IPS DF 6.9 (cell line): ENCODE measurements at places on chromosomes 11 and 22.

DNA sequence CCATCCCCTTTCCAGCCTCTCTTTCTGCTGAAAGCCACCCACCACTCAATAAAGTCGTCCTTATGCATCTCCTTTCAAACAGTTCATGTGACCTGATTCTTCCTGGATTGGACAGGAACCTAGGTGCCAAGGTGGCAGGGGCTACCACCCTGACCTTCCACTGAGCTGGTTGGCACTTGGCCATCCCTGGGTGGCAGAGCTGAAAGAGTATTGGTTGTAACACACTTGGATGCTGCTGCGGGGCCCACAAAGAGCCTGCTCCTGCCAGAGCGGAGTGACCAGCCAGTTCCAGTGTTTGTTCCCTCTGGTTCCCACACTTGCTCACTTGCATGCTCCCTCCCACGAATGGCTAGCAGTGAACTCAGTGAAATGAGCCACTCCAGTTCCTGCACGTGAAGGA lies 57.2 kb upstream of the OR4C15 start:
- no peak overlapping the region for H3K4me3 ChIP-seq
- no peaks in the 10 kb centered on the region for H3K27me3 ChIP-seq
- no peak overlapping the region for H3K27ac ChIP-seq
- DNase-seq, result no peak

GRCh38 chr22:37870273-37870672 lies 21.1 kb downstream of the EIF3L start:
- no peak overlapping the region for H3K27ac ChIP-seq
- no peak for DNase-seq
- no peaks in the 10 kb centered on the region for H3K27me3 ChIP-seq

DNA sequence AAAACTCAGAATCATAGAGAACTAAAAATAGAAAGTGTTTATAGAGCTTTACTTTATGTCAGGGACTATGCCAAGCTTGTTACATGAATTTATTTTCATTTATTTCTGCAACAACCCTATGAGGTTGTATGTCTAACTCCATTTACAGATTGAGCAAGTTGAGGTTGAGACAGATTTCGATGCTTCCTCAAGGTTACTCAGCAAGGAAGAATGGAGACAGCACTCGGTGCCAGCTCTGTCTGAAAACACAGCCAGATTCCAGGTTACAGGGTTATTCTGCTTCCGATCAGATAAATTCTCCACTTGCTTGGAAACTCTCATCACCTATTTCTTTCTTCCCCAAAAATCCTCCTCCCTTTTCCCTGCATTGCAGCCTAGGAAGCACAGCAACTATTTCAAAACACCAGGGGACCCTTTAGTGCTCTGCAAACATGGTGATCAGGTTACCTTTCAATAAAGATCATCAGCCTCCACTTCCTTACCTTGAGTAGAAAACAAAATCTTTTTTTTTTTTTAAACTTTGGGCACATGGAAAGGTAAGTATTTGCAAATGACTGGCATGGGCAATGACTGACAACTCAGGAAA lies 7.0 kb downstream of the MMP3 start:
- no peak overlapping the region for H3K27ac ChIP-seq
- H3K27me3 ChIP-seq, result no peaks in the 10 kb centered on the region
- DNase-seq, result no peak
- H3K4me1 ChIP-seq, result 0 out of 2 replicates have a peak, but pooled peaks cover 2% of the 10 kb centered on the region
- no peak overlapping the region for H3K4me3 ChIP-seq

DNA sequence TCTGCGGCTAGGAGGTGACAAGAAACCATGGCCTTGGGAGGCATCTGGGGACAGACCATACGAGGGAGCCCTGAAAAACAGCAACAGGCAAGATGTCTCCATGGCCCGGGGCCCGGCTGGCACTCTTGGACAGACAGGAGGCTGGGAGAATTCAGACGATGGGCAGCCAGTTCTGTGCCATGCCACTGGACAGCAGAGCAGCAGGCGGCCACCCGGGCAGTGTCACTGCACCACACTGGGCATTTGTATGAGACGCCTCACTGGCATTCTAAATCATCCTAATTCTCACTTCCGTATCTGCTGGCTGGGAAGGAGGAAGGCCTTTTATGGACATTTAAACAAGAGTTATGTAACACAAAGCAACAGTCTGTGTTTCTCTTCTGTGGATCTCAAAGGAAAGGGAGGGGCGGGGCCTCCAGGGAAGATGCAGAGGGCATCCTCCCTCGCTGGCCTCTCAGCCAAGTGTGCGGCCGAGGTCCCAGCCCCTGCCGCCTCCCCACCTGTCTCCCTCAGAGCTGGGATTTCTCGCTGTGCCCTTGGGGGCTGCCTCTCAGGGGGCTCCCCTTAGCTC lies 350.3 kb downstream of the SHANK2 start:
- no peak overlapping the region for H3K4me3 ChIP-seq
- no peaks in the 10 kb centered on the region for H3K4me1 ChIP-seq
- H3K27ac ChIP-seq, result no peak overlapping the region
- no peaks in the 10 kb centered on the region for H3K27me3 ChIP-seq

DNA sequence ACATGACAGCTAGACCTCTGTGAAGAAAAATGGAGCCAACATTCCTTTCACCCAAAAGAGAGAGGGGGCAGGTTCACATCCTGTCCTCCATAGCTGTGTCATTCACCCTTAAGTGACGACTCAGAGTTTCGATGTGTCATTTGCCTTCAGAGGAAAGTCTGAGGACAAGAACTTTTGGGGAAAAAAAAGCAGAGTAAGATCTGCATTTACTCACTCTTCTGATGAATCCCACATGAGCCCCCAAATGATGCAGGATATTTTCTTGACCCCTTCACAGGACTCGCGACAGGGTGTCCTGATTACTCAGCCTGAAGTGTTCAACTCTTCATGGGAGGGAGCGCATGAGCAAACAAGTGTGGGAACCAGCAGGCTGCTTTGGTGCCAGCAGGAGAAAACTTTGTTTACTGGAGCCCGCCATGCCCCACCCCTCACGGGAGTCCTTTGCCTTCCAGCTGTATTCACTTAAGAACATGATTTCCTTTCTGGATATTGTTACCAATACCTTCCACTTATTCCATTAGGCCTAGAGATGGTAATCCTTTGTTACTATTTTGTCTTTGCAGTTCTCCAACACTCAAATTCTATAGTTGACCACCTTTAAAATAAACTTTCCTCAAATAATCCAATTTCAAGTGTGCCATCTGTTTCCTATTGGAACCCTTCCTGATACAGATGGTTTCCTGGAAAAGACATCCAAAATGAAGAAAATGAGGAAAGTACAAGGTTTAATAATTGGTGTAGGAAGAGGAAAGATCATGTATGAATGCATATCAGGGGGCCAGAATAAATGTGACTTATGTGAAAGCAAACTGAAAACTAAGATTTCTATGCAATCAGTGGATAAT lies 729.8 kb downstream of the FAM181B start:
- no peaks in the 10 kb centered on the region for H3K36me3 ChIP-seq
- no peak overlapping the region for H3K4me3 ChIP-seq
- no peak for DNase-seq

GRCh38 chr11:73648571-73649046 lies 2.2 kb downstream of the PLEKHB1 start:
- H3K36me3 ChIP-seq, result no peaks in the 10 kb centered on the region
- no peaks in the 10 kb centered on the region for H3K27me3 ChIP-seq
- H3K4me3 ChIP-seq, result no peak overlapping the region
- no peak overlapping the region for H3K27ac ChIP-seq

DNA sequence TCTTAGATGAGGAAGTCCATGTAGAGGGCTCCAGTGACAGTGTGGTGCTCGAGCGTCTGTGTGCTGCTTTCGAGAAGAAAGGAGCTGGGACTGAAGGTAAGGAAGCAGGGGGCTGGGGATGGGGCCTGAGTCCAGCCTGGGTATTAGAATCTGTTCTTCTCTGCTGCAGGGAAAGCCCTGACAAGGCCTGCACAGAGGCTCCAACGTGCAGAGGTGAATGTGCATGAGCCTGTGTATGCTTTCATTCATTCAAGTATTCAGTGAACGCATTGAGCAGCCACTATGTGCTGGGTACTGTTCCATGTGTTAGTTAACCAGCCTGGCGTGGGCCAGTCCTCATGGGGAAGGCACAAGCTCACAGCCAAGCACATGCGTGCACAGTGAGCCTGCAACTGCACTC lies 93.4 kb downstream of the MYO18B start:
- no peaks in the 10 kb centered on the region for H3K36me3 ChIP-seq
- H3K4me1 ChIP-seq, result no peaks in the 10 kb centered on the region
- H3K27me3 ChIP-seq, result peaks cover 2% of the 10 kb centered on the region; the same call in 1 of the 2 replicates

DNA sequence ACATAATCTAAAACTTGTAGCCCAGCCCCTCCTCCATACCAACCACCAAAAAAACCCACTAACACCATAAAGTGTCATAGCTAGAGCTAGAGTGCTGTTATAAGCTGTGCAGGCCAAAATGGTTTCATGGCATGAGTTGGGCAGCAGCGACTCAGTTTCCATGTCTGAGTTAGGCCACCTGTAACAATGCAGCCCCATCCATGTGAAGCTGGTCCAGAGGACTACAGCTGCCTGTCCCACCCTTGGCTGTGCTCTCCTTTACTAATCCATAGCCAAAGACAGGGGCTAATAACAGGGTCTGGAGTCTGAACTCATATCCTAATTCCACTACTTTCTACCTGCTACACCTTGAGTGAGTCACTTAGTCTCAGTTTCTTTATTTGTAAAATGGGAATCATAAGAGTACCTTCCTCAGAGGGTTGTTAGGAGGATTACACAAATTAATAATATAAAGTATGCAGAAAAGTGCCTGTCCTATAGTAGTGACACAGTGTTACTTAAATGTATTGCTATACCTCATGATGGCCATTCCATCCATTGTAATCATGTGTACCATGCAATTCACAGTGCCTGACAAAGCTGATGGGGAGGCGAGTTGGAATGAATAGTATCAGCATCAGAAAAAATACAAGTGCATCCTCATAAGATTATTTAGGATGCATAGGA lies 20.6 kb downstream of the KCNQ1OT1 start:
- H3K4me1 ChIP-seq, result peaks cover 7% of the 10 kb centered on the region
- H3K27me3 ChIP-seq, result no peaks in the 10 kb centered on the region
- no peak for DNase-seq

DNA sequence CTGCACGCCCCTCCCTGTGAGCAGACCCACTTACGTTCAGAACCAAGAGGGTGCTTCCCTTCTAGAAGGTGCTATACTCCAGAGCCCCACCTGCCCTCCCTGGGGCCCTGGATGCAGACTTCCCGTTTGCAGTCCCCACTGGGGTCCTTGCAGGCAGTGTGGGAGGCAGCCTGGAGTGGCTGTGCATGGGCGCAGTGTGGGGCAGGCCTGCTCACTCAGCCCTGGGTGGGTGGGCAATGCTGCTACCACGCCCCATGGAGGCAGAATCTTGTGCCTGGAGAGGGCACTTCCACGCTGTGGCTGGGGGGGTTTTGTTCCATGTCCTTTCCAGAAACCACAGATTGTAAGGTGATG lies 116.2 kb downstream of the KCNQ1OT1 start:
- DNase-seq, result no peak
- peaks cover 14% of the 10 kb centered on the region for H3K27me3 ChIP-seq
- H3K27ac ChIP-seq, result no peak overlapping the region

DNA sequence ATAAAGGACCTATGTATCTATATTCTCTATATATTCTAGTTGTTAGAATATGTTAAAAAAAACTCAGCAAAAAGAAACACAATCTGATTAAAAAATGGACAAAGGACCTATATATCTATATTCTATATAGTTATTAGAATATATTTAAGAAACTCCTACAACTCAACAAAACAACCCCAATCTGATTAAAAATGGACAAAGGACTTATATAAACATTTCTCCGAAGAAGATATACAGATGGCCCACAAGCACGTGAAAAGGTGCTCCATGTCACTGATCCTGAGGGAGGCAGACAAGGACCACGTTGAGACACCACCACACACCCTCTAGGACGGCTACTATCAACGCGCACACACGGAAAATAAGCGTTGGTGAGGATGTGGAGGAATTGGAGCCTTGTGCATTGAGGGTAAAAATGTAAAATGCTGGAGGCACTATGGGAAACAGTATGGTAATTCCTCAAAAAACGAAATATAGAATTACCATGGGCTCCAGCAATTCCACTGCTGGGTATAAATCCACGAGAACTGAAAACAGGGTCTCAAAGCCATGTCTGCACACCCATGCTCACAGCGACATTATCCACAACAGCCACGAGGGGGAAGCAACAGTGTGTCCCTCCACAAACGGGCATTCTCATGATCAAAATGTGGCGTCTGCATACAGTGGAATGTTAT lies 22.7 kb downstream of the YPEL1 start:
- H3K36me3 ChIP-seq, result no peaks in the 10 kb centered on the region
- no peak overlapping the region for H3K4me3 ChIP-seq
- H3K27ac ChIP-seq, result no peak overlapping the region
- H3K27me3 ChIP-seq, result no peaks in the 10 kb centered on the region
- H3K4me1 ChIP-seq, result no peaks in the 10 kb centered on the region
- peak; percentile 41 for DNase-seq
